ENCODE measurements at places on chromosomes 12 and 14.
A peak's percentile ranks its signal among the peaks of the same experiment; 100 is the strongest.

DNA sequence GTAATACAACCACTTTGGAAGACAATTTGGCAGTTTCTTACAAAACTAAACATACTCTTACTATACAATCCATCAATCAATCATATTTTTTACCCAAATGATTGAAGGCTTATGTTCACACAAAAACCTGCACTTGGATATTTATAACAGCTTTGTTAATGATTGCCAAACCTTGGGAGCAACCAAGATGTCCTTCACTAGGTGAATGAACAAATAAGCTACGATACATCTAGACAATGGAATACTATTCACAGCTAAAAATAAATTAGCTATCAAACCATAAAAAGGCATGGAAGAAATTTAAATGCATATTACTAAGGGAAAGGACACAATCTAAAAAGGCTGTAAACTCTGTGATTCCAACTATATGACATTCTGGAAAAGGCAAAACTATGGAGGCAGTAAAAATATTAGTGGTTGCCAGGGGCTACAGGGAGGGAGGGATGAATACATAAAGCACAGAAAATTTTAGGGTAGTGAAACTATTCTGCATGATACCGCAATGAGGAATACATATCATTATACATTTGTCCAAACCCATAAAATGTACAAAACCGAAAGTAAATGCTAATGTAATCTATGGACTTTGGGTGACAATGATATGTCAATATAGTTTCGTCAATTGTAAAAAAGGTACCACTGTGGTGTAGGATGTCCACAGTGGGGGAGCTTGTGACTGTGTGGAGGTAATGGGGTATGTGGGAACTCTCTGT lies 70.5 kb downstream of the GPR65 start:
- DNase-seq, result no peak

GRCh38 chr14:99672506-99673304 lies 11.4 kb upstream of the CYP46A1 start:
- peak; percentile 18 for DNase-seq

- DNase-seq, result no peak
These were observed 1417.5 kb upstream of the SEL1L start for GRCh38 chr14:82951171-82951570.

DNA sequence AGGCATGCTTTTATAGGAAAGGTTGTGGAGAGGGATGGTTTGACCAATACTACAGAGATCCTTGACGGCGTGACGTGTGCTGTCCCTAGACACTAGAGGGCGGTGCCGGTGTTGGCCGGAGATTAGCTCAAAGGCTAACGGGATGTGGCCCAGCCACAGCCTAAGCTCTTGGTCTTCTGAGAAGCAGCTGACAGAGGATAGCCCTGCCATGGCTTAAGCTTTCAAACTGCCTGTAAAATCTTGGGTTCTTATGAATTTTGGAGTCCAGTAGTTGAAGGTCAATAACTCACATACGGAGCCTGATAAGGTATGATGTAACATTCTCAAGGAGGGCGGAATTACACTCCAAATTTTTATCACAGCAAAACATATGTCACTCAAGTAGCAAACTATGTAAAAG lies 515.7 kb upstream of the ATXN7L3B start:
- DNase-seq, result no peak

- DNase-seq, result no peak
These were observed 33.9 kb downstream of the MTHFD1 start for GRCh38 chr14:64422005-64422404.

- no peak for DNase-seq
These were observed 22.2 kb downstream of the A2ML1 start for GRCh38 chr12:8844665-8845064.

- DNase-seq, result no peak
These were observed 14.8 kb downstream of the HIP1R start for GRCh38 chr12:122850048-122850445.

- DNase-seq, result no peak
These were observed 7.8 kb downstream of the FOXA1 start for GRCh38 chr14:37587131-37587803.

DNA sequence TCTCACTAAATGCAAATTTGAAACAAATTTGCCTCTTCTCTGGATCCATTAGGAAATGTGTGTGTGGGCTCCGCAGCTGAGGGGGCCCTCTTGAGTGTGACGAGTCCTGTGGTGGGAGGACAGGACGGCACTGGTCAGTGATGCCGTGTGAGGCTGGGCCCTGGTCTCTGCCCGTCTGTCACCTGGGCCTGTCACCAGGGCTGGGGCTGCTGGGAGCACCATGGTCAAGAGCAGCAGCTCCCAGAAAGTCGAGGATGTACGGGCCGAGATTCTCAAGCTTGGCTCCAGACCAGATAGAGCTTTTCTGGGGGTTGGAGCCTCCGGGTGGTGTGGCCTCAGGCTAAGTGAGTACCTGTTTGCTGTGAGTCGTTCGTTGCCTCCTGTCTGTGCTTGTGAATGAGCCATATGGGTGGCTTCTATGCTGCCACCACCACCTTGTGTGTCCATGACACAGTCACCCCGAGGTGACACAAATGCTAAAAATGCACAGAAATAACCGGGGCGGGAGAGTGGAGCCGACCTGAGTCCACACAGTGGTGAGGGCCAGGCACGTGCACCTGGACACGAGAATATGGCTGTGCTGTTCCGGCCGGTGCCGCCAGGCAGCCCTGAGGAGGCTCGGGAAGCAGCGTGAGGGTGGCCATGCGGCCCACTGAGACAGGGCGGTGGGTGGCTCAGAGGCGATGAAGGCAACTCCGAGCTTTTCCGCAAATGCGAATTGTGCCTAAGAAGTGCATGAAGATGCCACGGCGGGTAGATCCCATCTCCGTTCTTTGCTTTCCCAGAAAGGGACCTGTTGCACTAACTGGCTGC lies 8.7 kb downstream of the PGAM5 start:
- no peak for DNase-seq

- DNase-seq, result no peak
These were observed 874 bp upstream of the RNU6-8 start for GRCh38 chr14:32203928-32204357.

DNA sequence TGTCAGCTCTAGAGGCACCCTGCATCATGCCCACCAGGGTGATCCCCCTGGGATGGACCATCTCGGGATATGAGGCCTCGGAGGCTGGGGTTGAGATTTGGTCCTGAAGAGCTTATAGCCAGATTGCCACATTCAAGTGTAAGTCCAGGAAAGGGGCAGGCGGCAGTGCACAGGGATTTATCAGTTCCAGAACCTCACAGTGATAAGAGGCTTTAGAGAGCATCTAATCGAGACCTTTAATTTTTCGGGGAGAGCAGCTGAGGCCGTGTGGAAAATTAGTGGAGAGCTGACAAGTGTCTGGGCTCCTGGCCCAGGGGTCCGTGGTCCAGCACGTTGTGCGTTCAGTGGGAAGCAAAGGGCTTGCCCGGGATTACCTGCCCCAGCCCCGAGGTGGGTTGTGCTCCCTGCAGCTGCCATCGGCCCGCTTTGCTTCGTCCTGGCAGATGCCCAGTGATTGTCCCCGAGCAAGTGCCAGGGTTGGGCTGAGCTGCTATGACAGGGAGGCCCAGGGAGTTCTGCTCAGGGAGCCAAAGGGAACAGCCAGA lies 52.1 kb downstream of the C14orf132 start:
- DNase-seq, result no peak

GRCh38 chr12:121990692-121991603 lies 30.7 kb upstream of the BCL7A start:
- DNase-seq, result no peak

DNA sequence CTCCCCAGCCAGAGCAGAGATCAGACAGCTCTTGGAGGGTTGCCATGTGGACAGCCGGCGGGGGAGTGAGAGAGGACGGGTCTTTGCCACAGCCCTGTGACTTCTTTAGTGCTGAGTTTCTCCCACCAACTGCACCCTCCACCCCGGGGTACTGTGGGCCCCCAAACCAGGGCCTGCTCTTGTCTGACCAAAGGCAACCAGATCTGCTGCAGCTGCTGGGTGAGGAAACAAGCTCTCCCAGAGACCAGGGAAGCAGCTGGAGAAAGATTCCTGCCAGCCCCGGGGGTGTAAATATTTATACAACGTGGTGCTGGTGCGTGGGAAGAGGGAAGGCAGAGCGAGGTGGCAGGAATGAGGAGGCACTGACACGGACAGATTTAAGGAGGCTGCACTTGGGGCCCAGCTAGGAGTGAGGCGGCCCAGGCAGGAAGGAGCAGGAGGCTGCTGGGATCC lies 14.3 kb upstream of the ZFP36L1 start:
- DNase-seq, result no peak

GRCh38 chr12:14854586-14855183 lies 11.4 kb upstream of the ART4 start:
- no peak for DNase-seq

GRCh38 chr14:102516531-102517391 lies 7.2 kb upstream of the ANKRD9 start:
- DNase-seq, result no peak

DNA sequence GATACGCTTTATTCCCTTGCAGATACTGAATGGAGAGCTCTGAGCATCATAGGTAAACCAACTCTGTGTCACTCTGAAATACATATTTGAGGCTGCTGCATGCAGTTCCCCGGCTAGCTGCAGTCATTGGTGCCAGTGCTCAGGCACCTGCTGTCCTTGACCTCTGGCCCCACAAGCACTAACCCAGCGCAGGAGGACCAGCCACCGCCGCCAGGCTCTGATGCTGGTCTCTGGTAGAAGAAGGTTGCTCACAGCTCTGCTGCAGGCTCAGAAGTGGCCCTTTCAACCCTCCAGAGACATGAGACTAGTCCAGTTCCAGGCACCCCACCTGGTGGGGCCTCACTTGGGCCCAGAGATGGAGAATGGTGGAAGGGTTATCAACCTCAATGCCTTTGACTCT lies 34.5 kb upstream of the PTPRB start:
- no peak for DNase-seq

DNA sequence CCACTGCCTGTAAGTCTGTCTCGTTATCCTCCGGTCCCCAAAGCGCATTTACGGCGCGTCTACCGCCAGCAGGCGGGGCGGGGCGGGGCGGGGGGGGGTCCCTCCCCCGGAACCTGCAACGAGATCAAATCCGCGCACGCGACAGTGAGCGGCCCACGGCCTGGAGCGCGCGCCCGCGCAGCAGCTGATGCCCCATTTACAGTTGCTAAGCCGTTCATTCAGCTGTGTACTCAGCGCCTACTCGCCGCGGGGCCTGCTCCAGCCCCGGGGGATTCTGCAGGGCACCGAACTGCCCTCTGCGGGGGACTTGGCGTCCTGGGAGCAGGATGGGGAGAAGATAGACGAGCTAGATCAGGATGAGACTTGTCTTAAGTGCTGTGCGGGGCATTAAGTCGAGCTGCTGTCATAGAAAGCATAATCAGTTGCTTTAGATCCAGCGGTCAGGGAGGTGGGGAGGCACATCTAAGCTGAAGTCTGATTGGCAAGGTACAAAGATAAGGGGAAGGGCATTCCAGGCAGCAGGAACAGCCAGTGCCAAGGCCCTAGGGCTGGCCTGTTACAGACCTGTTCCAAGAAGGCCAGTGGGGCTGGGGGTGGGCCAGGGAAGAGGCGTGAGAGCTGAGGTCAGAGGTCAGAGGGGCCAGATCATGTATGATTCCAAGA lies 1.4 kb upstream of the CCDC85C start:
- DNase-seq, result peak; percentile 68

- no peak for DNase-seq
These were observed 133.2 kb upstream of the NOVA1 start for GRCh38 chr14:26730929-26731618.

DNA sequence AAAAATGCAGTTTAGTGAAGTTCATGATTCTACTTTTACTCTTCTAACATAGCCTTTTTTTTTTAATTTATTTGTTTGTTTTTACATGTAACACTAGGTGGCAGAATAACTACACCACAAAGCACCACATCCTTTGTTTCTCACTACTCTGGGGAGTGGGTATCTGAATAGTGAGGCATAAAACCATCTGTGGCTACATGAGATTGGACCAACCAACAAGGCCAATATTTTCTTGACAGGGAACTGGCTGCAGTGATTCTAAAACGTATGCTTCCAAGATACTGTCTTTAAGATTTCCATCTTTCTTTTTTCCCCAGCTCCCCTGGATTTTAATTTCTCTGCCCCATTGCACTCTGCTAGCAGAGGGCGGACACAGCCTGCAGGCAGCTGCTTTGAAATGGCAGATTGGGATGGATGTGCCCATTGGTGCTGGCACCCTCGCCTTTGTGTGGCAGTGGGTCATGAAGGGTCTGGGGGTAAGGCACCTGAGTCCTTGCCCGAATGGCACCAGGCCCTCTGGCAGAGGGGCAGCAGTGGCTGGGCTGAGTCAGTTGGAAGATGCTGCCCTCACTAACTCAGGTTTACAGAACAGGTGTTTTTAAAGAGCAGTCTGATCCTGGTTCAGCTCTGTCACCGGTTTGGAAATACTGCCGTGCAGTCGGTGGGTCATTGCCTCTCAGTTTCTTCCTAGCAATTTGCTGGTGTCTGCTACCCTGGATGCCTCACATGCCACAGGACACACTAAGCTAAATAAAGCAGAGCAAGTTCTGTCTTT lies 429.1 kb downstream of the RAD51B start:
- DNase-seq, result no peak

DNA sequence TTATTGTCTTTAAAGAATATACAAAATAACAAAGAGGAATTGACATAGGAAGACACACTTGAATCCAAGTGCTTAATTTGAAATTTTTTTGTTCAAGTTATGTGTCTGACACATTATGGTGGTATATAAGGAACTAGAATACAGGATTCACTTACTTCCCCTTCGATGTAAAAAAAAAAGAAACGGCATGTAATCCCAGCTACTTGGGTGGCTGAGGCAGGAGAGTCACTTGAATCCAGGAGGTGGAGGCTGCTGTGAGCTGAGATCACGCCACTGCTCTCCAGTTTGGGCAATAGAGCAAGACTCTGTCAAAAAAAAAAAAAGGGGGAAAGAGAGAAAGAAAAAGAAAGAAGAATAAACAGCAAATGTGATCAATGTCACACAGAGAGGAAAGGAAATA lies 8.9 kb downstream of the CLEC12A start:
- no peak for DNase-seq

DNA sequence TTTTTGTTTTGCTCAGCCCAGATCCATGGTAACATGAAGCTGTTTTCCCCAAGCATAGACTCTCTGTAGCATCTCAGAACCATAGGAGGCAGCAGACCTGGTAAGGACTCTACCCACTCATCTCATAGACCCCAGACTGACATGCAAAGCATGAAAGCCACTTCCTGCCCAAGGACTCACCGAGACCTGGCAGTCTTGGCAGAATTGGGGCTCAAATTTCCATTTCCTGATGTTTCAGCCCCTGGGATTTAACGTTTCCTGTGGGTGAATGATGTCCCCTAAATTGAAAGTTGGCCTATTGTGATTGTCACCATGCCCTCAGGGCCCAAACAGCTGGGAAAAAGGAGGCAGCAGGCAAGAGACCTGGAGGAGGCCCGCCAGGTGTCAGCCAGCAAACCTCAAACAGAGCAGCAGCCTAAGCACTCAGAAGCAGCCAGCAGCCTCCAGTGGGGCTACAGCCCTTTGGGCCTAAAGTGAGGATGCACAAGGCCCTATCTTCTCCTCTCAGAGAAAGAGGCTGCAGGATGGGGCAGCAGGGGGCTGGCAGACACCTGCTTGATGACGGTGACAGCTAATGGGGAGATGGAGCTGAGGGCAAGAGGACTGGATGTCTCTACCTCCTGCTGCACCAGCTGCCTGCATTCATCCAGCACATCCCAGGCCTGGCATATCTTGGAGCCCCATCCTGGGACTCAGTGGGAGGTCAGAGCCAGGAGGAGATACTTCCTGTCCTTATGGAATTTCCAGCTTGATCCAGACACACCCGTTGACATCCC lies 8.5 kb downstream of the KRT85 start:
- no peak for DNase-seq

- peak; percentile 52 for DNase-seq
These were observed 2.2 kb upstream of the NXPH4 start for GRCh38 chr12:57214398-57214781.
